Right lung (tissue), 10 donors: ENCODE measurements at places on chromosomes 12 and 14.

DNA sequence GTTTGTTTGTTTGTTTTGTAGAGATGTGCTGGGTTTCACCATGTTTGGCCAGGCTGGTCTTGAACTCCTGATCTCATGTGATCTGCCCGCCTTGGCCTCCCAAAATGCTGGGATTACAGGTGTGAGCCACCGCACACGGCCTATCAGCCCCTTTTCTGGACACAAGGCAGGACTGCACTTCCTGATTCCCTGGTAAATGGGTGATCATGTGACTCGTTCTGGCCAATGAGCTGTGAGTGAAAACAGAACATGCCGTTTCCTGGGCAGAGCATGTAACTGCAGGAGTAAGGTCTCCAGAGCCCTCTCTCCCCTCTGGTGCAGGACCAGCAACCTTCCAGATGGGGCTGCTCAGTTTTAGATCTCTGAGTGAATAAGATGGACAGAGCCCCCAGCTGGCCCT lies 92.7 kb downstream of the ITPK1 start:
- DNase-seq = no peak

GRCh38 chr14:68701001-68701741 lies 91.7 kb downstream of the ZFP36L1 start:
- no peak for DNase-seq

DNA sequence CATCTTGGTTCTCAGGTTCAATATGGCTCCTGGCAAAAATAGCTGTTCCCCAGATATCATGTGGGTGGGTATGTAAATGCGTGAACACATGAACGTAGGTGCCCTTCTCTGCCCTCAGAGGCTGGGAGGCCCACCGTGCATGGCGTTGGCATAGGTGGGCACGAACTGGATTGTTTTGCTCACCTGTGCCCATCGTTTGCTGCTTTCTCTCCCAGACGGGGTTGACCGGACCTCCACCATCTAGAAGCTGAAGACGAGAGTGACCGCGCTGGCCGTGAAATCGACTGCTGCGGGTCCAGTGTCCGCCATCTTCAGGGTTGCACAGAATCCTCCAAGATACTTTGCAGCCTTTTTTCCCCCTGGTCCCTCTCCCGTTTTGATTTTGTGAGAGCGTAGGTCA lies 113.9 kb downstream of the GCH1 start:
- no peak for DNase-seq

GRCh38 chr14:36682338-36682737 lies 20.7 kb downstream of the PAX9 start:
- DNase-seq = no peak

DNA sequence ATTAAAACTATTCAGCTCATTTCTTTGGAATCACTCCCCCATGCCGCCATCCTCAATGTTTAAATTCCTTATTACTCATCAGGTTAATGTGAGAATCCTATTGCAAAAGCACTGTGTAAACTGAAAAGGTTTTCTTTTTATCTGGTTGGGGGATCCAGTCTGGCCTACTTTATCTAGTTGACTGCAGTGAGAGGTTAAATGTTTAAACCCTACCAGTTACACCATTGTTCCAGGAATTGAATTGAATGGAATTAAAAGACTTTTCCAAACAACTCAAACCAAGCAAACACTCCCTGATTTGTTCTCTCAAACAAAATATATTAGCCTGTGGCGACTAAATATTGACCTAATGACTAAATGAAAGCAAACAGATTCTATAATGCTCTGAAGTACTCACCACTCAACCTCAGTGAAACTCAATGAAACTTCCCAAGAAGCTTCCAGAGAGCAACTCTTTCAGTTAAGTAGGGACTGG lies 100.5 kb downstream of the VEZT start:
- DNase-seq = no peak

- no peak for DNase-seq
Observed at GRCh38 chr14:61813096-61813606, 50.9 kb downstream of the SNAPC1 start.

GRCh38 chr12:57554897-57555296 lies 5.1 kb downstream of the KIF5A start:
- DNase-seq = no peak

- no peak for DNase-seq
Observed at GRCh38 chr12:111773801-111774551, 7.2 kb downstream of the ALDH2 start.

DNA sequence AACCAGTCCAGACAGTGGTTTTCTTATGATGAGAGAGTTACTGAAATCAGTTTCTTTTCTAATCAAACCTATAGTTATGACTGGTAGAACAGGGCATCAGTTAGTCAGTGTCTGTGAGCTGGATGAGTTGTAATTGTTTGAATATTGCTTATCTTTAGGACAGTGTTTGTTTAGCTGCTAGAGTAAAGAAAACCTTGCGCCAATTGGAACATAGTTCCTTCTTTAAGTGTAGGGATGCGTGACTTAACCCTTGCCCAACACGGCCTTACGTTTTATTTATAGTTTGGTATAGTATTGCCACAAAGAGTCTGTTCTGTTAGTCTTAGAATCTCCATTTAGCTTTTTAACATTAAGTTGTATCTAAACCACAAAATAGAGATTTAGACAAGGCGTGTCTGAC lies 572.6 kb downstream of the SLC16A7 start:
- DNase-seq = no peak
